Hematopoietic multipotent progenitor cell treated with erythropoietin and hydrocortisone succinate and interleukin-3 and kit ligand, for 17 days (in vitro differentiated cells): ENCODE measurements at places on chromosomes 3 and 15.

DNA sequence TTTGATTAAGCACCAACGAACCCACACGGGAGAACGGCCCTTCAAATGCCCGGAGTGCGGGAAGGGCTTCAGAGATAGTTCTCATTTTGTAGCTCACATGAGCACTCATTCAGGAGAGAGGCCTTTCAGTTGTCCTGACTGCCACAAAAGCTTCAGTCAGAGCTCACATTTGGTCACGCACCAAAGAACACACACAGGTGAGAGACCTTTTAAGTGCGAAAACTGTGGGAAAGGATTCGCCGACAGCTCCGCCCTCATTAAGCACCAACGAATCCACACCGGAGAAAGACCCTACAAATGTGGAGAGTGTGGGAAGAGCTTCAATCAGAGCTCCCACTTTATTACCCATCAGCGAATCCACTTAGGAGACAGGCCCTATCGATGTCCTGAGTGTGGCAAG, 8.7 kb downstream of the ZNF774 start:
- DNase-seq: no peak

GRCh38 chr3:47581422-47581821, 2.8 kb upstream of the CSPG5 start:
- DNase-seq: no peak

GRCh38 chr3:25452192-25452591, 24.1 kb downstream of the RARB start:
- DNase-seq: no peak

- no peak for DNase-seq
Observed at GRCh38 chr3:42756681-42757213, 16.3 kb downstream of the CCDC13 start.

- no peak for DNase-seq
Observed at GRCh38 chr3:197041875-197042488, 12.4 kb upstream of the MELTF start.

GRCh38 chr3:132554437-132554836, 42.6 kb upstream of the ACKR4 start:
- DNase-seq: no peak

- DNase-seq: no peak
Observed at GRCh38 chr3:182370949-182371348, 422.4 kb upstream of the ATP11B start.

DNA sequence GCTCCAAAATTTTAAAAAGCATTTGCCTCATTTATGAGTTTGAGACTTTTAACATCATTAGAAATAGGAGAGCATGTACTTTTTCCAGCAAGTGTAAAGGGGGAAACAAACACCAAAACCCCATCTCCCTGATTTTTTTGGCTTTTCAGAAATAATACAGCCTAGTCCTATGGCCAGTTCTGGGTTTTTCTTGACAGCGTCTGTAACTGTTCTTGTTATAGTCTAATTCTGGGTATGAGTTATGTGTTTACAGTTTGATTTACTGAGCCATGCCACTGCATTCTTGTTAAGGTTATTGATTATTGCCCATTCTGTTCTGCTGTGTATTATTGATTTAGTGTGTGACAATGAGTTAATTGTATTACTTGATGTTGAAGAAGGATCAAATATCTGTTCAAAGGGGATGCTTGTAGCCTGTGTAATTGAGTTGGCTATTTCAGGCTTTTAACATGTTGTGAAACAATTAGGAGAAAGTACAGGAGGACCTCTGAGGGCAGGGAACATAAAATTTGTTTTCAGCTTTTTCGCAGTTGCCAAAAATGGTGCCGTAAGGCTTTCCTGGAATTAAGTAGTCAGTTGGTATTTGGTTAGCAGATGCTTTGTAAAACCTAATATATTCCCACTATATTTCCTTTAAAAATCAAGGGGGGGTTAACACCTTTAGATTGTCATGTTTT, 46.1 kb downstream of the MBNL1 start:
- DNase-seq: no peak

DNA sequence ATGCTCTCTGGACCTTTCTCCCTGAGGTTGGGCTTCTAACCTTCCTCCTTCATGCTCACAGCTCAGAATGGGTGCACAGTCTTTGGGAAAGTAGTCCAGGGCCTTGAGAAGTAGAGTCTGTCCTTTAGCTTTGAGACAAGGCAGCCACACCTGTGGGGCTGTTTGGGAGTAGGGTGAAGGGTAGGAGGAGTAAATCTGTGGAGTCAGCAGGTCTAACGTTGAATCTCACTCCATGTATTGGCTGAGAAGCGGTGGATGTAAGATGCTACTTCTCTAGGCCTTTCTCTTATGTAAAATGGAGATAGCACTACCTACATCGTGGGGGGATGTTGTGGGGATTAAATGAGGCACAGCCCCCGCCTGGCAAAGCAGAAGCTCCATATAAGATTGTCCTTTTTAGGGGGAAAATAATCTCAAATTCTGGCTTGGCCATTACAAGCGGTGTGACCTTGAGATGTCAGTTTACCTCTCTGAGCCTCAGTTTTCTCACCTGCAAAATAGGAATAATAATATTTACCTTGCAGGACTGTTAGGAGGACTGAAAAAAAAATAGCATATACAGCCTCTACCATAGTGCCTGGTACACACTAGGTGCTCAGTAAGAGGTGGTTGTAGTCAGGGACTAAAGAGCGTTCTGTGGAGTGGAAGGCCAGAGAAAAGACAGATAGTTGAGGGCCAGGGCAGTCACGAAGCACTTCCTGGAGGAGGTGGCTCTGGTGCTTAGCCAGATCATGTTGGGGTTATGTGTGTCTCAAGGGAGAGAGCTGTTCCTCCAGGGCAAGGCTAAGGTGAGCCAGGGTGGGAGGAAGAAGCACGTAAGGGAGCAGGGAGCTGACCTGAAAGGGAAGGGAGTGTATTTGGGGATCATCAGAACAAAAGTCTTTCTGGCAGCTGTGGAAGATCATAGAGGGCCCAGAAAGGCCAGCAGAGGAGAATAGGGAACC, 82.8 kb upstream of the MRPS22 start:
- no peak for DNase-seq
